ENCODE measurements at places on chromosomes 1 and 21.

- DNase-seq, result no peak
Observed at GRCh38 chr21:14602382-14602958, 56.4 kb upstream of the SAMSN1 start.

DNA sequence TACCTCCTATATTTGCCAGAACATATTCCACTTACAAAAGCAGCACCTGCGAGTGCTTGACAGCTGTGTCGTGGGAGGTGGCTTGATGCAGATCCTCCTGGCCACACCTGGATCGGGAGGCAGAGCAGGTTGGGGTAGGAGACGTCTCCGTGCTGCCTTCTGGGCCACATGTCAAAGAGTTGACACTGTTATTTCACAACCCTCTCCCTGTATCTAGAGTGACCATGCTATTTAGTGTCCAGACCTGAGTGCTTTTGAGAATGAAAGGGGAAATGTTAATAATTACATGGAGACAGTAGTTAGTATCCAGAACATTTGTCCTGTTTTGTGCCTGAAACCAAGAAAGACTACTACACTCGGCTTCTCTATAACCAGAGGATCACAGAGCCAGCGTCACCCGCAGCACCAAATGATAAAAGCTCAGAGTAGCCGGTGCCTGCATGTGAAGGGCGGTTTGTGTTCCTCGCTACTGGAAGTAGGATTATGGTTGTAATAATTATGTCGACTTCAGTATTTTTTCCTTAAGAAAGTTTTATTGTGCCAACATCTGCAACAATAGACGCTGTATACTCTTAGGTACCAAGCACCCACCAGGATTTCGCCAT, 77.1 kb downstream of the GALNT2 start:
- no peak for DNase-seq

DNA sequence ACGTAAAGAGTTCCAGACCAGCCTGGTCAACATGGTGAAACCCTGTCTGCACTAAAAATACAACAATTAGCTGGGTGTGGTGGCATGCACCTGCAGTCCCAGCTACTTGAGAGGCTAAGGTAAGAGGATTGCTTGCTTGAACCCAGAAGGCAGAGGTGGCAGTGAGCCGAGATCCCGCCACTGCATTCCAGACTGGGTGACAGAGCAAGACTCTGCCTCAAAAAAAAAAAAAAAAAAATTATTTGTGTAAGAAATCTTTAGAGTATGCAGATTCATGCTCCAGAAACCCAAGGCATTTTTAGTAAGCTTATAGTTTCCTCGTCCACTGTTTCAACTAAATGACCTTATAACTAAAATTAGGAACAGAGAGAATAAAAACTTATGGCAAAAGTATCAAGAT, 51.3 kb downstream of the ABL2 start:
- no peak for DNase-seq

- no peak for DNase-seq
Observed at GRCh38 chr21:38140207-38140903, 116.4 kb upstream of the KCNJ15 start.

DNA sequence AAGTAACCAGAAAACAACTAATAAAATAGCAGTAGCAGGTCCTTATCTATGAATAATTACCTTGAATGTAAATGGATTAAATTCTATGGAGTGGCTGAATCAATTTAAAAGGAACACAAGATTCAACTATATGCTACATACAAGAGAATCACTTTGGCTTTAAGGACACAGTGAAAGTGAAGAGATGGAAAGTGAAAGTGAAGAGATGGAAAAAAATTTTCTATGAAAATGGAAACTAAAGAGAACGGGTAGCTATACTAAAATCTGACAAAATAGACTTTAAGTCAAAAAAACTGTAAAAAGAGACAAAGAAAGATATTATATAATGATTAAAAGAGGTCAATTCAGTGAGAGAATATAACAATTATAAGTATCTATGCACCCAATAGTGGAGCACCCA, 54.7 kb downstream of the C1orf185 start:
- no peak for DNase-seq

- DNase-seq, result no peak
Observed at GRCh38 chr1:107480548-107481415, 339.9 kb downstream of the NTNG1 start.
